IPS DF 19.7 (cell line): ENCODE measurements at places on chromosomes 5 and 9.

GRCh38 chr5:33238826-33239695, 201.7 kb upstream of the TARS1 start:
- DNase-seq, result no peak

DNA sequence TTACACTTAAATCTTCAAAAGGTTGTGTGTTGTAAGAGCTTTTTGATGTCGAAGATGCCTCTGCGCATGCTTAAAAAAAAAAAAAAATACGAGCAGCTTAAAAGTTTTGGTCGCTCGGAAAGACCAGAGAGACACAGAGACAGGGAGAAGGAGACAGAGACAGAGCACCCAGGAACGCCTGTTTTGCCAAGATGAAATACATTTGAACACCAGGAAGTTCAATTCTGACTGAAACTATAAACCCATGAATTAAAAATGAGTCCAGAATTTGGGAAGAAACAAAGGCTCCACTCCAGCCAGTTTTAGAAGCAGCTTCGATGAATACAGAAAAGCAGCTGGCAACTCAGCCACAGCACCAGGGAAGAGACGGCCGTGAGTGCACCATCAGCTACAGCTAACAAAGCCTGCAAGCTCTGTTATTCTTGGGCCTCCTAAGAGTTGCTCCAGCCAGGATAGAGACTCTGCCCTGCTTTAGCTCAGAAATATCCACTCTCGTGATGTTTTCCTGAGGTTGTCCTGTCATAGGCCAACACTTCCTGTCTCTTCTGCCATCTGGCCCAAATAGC, 2.5 kb upstream of the ZNF474 start:
- no peak for DNase-seq

DNA sequence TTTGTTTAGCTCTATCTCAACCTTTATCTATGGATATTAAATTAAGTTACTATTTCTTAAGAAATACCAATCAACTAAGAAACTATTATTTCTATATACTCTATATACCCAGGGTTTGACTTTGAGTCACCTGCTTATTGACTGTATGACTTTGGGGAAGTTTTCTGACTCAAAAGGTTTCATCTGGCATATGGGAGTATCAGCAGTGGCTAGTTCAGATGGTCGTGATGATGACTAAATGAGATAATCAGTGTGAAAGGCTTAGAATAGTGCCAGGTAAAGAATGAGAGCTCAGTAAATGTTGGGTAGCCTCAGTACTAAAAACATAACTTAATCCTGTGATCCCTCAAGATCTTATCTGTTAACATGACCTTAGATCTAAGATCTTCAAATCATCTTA, 179.7 kb upstream of the ISL1 start:
- no peak for DNase-seq

GRCh38 chr9:69357821-69358220, 32.8 kb downstream of the ENTREP1 start:
- no peak for DNase-seq

- DNase-seq, result no peak
Observed at GRCh38 chr9:101893661-101894646, 155.5 kb upstream of the GRIN3A start.

DNA sequence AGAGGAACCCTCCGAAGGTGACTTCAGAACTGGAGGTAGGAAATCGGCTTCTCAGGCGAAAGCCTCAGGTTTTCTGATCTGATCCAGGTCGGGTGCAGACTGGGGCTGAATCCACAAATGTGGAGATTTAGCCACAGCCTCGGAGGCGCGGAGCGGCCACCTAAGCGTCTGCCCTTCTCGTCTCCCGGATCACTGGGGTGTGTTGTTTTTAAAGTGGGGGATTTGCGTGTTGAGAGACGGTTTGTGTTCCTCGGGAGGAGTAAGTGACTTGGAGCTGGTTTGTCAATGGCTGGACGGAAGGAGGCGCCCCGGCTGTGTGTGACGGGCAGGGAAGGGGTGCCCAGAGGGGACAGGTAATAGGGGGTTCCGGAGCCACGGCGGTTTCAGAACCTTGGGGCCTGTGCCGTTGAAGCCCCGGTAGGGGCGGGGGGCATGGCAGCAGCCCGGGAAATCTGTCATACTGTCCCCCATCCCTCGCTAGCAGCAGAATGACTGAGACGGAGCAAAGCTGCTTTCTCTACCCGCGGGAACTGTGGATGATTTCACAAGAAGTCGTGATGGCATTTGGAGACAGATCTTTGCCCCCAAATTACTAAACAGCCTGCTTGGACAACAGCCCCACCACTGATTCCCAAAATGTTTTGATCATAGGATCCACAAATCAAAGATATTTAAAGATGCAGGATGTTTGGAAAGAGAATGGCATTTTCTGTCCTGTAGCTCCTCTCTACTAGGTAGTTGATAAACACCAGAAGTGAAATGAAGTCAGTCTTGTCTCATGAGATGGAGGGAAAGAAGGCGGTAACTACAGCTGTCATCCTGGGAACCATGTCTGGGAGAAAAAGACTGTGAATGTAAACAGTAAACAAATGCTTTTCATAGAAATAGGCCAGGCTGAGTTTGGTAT, 216.5 kb downstream of the PDZD2 start:
- DNase-seq, result no peak

DNA sequence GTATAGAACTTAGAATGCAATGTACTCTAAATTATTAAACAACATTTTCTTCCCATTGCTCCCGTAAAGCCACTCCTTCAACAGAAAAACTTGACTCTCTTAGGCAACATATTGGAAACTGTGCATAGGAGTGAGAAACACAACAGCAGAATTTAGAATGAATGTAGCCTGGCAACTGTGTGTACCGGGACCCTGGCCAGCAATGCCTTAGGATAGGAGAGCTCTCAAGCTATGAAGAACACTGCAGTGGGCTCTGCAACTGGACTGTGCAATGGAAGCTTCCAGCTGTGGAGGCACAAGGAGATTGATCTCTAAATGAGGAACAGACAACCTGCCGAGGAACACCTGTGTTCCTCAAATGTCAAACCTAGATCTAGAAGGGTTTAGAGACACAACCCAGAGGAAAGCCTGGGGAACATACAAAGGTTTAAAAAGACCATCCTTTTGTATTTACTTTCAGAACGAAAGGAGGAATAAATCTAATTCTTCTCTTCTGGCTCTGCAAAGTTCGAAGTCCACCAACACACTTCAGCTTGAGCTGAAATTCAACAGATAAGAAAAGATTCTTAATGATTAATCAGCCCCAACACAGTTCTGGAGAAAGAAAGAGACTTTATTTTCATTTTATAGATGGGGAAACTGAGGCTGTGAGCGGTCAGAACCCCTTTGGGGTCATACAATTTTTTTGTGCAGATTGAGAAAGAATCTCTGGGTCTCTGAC, 51.5 kb upstream of the ARL15 start:
- DNase-seq, result no peak

DNA sequence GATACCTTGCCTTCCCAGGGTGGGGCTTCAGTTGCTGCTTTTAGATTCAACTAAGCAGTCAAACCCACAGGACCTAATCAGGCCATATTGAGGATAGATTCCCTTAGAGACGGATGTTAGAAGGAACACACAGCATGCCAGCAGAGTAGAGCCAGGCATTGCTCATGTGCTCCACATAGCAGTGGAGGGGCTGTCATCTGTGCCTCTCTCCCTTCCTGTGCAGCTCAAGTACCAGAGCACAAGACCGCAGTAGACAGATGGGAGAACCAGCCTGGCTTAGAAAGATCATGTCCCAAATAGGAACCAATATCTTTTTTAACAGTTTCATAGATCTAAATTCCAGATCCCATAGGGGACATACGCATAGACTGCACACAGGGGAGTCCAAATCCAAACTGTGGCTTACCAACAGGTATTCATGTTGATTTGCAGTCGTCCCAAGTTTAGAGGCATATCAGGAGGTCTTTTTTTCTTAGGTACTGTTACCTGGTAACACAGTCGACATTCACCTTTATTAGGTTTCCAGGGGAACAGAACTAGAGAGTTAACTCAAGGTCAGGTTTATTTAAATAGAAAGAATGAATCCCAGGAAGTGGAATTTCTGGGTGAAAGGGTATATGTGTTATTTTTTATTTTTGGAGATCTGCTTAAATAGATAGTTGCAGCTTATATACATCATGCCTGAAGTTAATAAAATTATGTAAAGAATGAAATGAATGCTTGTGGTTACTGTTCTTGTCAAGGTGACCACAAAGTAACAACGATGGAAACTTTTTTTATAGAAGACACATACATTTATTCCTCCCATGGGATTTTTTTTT, 43.5 kb upstream of the PCAT7 start:
- no peak for DNase-seq

- DNase-seq, result no peak
Observed at GRCh38 chr9:128554155-128554862, 1.9 kb downstream of the SPTAN1 start.

DNA sequence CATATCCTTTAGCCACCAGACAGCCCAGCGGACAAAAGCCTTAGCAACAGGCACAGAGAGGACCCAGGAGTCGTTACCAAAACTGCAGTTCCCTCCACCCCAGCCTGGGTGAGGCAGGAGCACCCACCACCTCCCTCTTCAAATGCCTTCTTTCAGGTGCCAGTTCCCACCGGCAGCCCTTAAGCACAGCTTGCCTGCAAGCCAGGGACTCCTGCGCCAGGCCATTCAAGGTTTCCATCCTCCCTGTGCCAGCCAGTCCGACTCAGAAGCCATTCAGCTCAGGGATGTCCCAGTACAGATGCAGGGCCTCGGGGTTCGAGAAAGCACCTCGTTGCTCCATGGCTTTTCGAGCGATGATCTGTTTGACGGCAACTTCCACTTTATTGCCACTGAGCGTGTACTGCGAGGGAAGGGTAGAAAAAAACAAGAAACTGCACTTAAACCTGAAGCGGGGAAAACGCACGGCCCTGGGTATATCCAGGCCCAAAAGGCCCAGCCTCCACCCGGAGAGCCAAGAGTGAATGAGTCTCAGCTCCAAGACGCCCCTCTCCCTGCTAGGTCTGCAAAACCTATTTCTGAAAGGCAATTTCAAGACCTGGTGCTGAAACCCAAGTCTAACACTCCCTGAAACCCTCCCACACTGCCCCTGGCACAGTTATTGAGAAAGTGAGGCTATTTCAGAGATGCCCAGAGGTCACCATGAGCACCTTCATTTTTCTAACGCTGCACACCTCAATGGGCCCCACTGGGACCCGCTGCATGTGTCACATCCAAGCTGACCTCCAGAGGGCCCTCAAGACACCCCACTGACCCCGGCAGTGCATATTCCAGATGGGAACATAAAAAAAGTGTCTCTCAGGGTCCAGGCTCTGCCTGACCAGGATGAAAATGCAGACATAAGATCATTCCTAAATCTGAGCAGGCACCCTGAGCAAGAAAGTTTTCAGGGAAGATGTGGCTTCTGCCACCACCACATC, 36.8 kb upstream of the ZNF354A start:
- no peak for DNase-seq

- no peak for DNase-seq
Observed at GRCh38 chr5:88808153-88808552, 74.8 kb downstream of the MEF2C start.

- no peak for DNase-seq
Observed at GRCh38 chr9:125559194-125559593, 147.8 kb downstream of the MAPKAP1 start.

DNA sequence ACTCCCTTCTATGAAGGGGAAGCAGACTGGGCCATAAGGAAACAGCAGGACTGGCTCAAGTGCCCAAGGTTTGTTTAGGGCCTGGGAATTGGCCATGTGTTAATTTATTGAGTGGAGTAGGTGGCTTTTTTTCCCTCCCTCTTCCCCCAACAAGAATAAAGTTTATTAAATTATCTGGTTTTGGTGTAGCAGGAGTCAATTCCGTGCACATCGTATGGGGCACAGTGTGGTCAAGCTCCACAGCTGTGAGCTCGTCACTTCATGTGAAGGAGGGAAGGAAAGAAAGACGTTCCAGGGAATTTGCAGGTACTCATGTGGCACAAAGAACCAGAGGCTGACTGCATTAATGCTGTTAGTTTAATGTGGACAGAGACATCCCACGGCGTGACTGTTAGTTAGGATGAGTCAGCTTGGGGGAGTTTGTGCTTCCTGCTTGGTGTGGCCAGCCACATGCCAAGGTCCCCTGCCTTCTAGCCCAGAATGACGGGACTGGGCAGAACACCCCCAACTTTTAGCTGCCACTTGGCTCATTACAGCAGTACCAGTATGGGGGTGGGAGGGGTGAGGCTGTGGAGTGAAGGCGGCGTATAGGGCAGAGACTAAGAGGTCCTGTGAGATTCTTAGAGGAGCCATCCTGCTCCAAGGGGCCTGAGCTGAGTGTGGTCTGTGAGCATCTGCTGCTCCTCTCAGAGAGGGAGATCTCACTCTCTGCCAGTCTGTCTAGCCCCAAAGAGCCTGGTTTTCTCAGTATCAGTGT, 33.2 kb downstream of the CSF1R start:
- DNase-seq, result no peak

- no peak for DNase-seq
Observed at GRCh38 chr5:176902911-176903664, 3.9 kb upstream of the HK3 start.

DNA sequence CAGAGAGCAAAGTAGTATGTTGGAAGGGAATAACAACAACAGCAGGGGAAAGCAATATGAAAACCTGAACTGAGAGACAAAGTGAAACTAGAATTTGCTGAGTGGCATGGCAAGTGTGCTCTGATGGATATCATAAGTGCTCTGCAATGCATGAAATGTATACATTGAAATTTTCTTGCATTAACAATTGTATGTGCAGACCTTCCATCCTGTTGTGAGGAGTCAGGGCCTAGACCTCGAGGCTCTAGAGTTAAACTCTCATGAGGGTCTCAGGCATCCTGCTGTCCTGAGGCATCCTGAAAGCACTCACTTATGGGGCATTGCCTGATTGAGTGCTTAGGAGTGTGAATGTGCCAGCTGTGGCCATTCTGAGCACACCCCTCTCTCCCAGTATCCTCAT, 1.1 kb downstream of the ECM2 start:
- no peak for DNase-seq

- no peak for DNase-seq
Observed at GRCh38 chr5:18397371-18397770, 763.1 kb downstream of the TAF11L14 start.

- DNase-seq, result no peak
Observed at GRCh38 chr9:110028271-110028670, 179.7 kb downstream of the C9orf152 start.

- no peak for DNase-seq
Observed at GRCh38 chr5:32290922-32291321, 21.8 kb downstream of the MTMR12 start.

DNA sequence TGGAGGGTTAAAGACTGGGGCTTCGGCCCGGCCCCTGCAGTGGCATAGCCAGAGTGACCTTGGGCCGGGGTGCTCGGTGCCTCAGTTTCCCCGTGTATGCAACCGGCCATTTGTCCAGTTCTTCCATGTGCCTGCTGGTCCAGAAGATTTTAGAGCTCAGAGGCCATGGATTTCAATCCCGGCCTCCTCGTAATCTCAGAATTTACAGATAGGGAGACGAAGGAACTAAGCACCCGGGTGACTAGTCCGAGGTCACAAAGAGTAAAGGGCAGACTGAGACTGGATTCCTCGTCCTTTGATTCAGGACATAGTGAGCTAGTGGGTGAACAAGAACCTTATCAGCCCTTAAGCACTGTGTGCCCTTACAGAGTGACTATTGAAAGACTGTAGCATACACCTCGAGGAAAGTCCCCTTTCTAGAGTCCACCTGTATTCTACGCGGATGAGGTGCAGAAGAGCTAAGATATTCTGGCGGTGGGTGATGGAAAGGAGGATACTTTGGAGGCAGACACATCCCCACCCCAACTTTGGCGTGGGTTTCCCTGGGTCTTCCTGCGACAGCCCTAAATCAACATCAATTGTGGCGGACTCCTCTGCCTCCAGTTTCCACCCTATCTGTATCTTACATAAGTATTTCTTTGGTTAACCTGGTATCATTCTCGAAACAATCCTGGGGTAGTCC, 597 bp downstream of the SLC31A1 start:
- DNase-seq, result no peak
